ENCODE measurements at places on chromosomes 1 and 21. TPM values are rescaled to one million over a fixed set of nuclear protein-coding genes. Genes with fewer than 3 reads are reported as not detected.

Gene FNBP1L
- total RNA-seq, result 21.6 TPM

Gene ZNF684
- total RNA-seq, result 8.5 TPM

- DNase-seq, result no peak
Observed at GRCh38 chr1:96792220-96792619, 70.6 kb downstream of the PTBP2 start.

- no peak for DNase-seq
Observed at GRCh38 chr1:151811181-151811580, 6.0 kb upstream of the LINGO4 start.

Gene OR14K1
- not detected for total RNA-seq

Gene ANGPTL1
- total RNA-seq, result 22.4 TPM

GRCh38 chr1:182629080-182629479 is 24.9 kb upstream of the RGS16 start:
- DNase-seq, result no peak

GRCh38 chr1:18940303-18941020 is 16.0 kb downstream of the IFFO2 start:
- DNase-seq, result no peak

- no peak for DNase-seq
Observed at GRCh38 chr1:228275179-228275429, 67.3 kb downstream of the OBSCN start.

DNA sequence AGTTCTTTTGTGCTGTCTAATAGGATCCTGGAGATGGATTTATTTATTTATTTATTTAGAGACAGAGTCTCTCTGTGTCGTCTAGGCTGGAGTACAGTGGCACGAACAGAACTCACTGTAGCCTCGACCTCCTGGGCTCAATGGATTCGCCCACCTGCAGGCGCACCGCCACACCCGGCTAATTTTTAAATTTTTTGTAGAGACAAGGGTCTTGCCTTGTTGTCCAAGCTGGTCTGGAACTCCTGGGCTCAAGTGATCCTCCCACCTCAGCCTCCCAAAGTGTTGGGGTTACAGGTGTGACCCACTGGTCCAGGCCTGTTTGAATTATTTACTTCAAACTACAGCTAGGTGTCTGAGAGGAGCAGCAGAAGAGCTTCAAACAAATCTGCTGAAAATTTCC is 9.6 kb upstream of the SPEN start:
- no peak for DNase-seq

DNA sequence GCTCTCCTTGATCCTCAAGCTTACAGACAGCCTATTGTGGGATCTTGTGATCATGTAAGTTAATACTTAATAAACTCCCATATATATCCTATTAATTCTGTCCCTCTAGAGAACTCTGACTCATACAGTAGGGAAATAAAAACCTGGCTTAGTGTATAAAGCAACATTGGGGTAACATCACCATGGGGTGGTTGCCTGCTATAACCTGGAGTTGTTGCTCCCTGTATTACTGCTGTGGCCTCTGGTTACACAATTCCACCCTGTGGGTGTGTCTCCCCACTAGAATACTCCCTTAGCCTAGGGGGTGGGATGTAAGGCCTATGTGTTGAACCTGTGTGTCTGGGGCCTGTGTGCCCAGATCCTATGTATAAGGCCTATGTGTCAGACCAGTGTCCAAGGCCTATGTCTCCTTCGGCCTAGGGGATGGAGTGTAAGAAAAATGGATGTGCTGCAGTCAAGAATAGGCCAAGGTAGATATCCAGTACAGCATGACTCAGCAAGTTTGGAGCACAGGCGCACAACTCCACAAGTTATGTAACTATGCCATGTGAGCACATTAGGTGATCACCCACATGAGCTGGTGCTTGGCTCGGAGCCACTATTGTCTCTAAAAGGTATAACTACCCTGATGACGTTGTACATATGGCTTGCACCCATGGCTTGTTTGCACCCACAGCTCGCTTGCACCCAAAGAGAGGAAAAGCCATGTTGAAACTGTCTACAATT is 96.8 kb upstream of the C1orf21 start:
- no peak for DNase-seq

All from heart left ventricle (tissue), 16 donors.